Activated naive CD4-positive, alpha-beta T cell treated with anti-CD3 and anti-CD28 coated beads, Interleukin-2, amount 50 U/mL, for 72 hours (primary cell): ENCODE measurements at places on chromosomes 6 and 20.
A peak's percentile ranks its signal among the peaks of the same experiment; 100 is the strongest.

DNA sequence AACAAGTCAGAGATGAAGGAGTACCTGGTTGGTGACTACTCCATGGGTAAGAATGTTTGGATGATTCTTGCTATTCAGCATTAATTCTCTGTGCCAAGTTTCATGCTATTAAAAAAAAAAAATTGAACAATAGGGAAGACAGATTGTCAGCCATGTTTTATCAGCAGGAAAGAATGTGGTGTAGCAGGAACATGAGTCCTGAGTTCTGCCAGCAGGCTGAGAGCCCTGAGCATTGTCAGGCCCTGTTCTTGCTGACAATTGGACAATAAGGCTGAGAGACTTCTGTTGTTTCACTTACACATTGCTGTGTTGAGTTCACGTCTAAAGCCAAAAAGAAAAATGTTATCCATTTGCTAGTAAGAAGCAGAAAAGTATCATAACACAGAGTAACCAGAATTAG is 70.4 kb upstream of the SMIM28 start:
- no peak for DNase-seq

GRCh38 chr20:50980851-50981713 is 22.5 kb downstream of the MOCS3 start:
- no peak for DNase-seq

DNA sequence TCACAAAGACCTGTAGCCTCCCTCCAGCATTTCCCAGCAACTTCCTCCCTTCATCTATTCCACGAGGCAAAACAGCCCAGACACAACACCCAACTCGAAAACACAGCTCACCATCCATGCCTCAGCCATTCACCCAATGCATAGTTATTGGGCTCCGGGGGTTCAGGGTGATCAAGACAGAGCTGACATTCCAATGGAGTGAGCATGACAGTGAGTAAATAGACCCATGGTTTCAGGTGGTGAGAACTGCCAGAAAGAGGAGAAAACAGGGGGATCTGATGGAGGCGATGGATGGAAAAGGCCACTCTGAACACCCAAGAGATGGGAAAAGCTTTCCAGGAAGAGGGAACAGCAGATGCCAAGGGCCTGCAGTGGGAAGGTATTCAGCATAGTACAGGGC is 5.9 kb downstream of the CASS4 start:
- no peak for DNase-seq

- peak; percentile 81 for DNase-seq
These were observed 102.1 kb upstream of the MYL9 start for GRCh38 chr20:36439040-36439730.
